ENCODE measurements at places on chromosomes 3 and 15.

DNA sequence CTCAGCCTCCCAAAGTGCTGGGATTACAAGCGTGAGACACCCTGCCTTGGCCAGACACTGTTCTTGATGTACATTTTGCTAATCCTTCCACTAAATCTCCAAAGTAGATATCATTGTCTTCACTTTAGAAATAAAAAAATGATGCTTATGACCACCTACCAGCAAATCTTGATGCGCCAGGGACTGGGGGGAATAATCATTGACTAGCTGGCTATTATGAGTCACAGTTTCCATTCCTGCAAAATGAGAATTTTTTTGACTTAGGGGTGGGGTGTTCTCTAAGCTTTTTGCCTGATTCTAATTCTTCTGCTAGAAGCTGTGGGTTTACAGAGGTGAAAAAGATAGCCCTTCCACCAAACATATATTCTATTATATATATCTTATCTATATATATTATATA is 17.1 kb upstream of the RFC4 start:
- DNase-seq: peak; percentile 16

GRCh38 chr3:183283886-183284285 is 30.8 kb downstream of the B3GNT5 start:
- no peak for DNase-seq

DNA sequence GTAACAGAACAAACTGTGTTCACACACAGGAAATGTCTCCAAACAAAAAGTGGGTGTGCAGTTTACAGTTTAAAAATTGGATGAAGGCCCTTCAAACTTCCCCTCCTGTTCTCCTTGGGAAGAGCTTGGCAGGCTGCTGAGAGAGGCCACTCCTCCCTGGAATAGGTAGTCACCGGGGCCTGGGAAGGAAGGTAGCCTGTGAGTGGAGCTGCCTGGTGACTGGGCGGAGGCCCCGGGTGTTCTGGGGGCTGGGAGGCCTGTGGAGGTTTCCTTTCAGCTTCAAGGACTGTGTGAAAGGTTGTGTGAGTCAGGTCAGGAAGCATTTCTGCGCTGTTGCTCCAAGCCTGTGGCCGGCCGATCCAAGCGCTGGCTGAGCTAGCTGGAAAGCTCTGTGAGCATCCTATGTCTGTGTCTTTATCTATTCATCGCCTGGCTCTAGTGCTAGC is 14.1 kb downstream of the SLCO3A1 start:
- DNase-seq: no peak

GRCh38 chr3:31567036-31567435 is 34.3 kb downstream of the STT3B start:
- no peak for DNase-seq

- no peak for DNase-seq
These were observed 32.0 kb upstream of the MANF start for GRCh38 chr3:51353131-51353530.

DNA sequence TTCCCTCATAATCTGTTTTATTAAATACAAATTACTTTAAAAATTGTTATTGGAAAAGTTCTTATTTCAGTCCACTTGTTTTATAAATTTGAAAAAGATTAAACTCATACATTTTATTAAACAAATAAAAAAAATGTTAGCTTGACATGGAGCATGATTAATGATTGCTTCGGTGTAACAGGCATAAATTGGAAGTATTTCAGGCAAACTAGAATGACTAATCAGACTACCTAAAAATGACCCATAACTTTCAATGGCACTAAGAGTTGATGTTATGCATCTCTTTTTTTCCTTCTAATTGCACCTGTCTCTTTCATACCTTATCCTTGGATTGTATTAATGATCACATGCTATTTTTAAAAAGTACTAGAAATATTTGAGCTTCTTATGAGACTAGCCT is 343.3 kb downstream of the ZNF385D start:
- DNase-seq: no peak

DNA sequence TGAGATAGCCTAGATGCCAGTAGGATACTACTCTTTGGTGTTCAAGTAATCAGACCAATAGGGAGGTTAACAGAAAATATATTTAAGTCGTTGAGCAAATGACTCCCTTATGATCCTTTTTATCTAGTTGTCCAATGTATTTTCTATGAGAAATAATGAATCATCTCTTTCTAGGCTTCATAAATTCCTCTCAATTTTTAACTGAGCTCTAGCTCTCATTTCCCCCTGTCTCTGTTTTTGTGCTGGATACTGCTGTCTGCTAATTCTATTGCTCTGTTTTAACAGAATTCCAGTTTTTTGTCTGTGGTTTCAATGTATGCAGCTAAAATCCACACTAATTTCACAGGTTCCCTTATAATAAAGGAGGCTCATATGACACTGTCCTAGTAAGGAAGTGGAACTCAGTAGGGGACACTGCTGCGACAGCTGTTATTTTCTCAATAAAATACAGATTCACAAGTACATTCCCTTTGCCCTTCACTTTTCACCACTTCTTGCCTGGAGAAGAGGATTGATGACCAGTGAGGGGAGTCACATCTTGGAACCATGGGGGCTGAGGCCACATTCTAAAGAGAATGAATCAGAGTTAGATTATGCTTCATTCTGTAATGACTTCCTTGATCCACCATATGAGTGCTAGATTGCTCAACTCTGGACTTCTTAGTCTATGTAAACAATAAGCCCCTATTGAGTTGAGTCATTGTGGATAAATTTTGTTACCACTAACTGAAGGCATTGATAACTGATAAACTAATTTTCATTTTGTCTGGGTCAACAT is 558.7 kb upstream of the KCNMB2 start:
- DNase-seq: no peak

DNA sequence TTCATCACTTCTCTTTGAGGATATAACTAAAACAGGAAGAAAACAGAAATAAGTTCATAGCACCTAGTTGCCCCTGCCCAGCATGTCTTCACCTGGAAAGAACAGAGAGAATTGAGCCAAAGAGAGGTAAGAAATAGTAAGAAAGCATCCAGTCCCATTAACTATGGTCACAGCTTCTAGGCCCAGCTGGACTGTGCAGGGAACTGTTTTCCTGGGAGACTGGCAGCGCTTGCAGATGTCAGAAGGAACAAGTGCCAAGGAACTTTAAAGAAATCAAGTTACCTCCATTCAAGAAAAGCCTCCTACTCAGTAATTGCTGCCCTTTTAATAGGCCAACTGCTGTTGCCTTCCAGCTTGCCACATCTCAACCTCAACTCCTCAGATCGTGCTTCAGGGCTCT is 17.8 kb upstream of the CPB1 start:
- no peak for DNase-seq

- no peak for DNase-seq
These were observed 471.0 kb downstream of the ZPLD1 start for GRCh38 chr3:102905811-102906210.

- DNase-seq: peak; percentile 27
These were observed 250.8 kb downstream of the TBC1D5 start for GRCh38 chr3:17491601-17492000.

- DNase-seq: no peak
These were observed 8.1 kb downstream of the RAD18 start for GRCh38 chr3:8954938-8955763.

GRCh38 chr15:31255176-31255510 is 71.5 kb upstream of the KLF13 start:
- no peak for DNase-seq

- DNase-seq: peak; percentile 63
These were observed 61.8 kb upstream of the SMAD3 start for GRCh38 chr15:67003586-67003985.

DNA sequence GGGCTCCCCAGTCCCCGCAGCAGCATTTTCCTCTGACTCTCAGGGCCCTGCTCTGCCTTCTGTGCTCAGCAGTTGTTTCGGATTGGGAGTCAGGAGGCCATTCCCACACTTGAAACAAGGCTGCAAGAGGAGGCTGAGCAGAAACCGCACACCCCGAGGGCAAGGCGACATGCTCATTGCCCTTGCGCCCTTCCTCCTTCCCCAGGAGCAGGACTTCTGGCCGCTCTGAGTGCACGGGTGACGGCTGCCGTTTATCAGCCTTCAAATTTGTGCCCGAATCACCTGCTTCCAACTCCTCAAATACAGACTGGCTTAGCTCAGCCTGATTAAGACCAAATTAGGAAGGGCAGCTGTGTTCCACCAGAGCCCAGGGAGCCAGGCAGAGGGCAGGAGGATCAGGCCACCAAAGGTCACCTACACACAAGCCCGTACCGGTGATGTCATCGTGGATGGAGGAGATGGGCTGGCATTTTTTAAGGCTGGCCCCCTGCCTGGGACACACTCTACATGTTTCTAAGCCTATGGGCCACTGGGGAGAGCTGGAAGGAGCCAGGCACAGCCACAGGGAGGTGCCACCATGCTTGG is 38.1 kb downstream of the TM2D3 start:
- DNase-seq: no peak

- DNase-seq: no peak
These were observed 24.5 kb downstream of the ABHD6 start for GRCh38 chr3:58261954-58262666.

DNA sequence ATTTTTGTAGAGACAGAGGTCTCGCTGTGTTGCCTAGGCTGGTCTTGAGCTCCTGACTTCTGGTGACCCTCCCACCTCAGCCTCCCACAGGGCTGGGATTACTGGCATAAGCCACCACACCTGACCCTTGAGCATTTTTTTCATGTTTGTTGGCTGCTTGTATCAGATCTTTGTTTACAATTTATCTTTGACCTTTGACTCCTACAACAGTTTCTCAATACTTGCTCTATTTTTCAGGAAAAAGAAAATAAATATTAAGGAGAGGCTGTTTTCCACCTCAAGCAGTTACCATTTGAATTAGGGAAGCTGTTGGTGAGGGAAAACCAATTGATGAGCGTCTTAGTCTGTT is 44.5 kb downstream of the LIMD1 start:
- no peak for DNase-seq

GRCh38 chr3:179182902-179183301 is 34.7 kb downstream of the PIK3CA start:
- no peak for DNase-seq

DNA sequence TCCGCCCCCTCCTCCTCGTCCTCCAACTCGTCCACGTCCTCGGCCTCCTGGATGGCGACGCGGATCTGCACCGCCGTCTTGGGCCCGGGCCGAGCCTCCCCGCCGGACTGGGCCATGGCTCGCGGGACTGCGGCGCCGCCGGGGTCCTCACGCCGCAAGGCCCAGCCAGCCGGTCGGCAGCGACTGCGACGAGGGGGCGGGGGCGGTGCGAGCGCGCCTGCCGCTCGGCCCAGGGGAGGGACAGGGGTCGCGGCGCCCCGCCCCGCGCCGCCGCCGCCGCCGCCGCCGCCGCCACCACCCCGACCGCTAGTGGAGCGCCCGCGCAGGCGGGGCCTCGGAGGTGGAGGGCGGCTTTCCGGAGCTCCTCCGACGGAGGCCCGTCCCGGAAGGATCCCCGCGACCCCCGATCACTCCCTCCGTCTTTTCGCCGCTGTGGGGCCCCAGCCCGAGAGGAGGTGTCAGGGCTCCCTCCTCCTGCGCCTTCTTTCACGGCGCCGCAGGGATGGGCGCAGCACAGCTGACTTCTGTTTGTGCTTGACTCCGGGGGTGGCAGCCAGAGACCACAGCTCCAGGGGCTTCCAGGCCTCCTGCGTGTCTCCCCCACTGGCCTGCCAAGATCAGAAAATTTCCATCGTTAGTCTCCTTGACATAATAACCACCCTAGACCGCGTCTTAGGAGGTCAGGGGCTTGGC is at the start of gene LARP6:
Gene LARP6 (minus strand): TSS at position 185 of the 693 bp plus-strand sequence. CDS start 69 bp downstream, at position 116.
- peak; percentile 70 for DNase-seq

DNA sequence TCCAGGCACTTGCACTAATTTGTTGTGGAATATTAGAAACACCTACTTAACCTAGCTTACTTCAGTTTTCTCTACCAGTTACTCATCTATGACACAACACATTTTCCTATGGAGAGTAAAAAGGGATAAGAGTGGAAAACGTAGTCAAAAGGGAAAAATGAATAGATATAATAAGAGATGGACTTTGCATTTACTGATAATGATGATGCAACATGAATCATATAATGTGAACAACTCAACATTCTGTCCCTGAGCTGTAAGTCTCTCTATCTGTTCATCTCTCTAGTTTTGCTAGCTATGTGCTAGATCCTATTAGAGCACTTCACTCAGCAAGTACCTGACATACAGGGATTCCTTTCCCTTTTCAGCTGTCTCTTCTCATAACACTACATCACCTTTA is 627.1 kb downstream of the AGBL1 start:
- DNase-seq: no peak

GRCh38 chr3:126487151-126487771 is 11.6 kb upstream of the ZXDC start:
- DNase-seq: no peak

- DNase-seq: no peak
These were observed 101.2 kb downstream of the NFKBIZ start for GRCh38 chr3:101950510-101950909.

GRCh38 chr15:67914537-67915460 is 75.0 kb upstream of the RNU6-1 start:
- DNase-seq: peak; percentile 73

DNA sequence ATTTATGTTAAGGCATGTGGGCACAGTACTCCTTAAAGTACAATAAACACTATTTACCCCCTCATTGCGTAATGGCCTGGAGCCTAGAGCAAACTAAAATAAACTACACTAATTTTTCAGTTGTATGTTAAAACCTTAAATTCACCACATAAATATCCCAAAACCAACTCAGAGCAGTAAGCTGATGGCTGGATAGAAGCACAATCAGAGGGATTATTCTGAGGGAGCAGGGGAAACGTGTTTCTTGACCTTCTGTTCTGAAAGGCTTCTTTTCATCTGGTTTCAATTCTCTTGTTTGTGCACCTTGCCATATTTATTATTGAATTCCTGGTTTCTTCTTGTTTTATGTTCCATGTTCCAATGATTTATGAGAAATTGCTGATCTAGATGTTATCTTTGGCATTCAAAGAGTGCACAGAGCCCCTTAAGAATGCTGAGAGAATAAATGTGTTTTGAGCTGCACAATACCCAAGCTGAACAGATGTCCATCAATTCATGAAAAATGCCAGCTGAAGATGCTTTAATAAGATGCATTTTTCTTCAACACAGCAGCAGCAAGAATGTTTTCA is 29.6 kb downstream of the RPL22L1 start:
- DNase-seq: no peak

DNA sequence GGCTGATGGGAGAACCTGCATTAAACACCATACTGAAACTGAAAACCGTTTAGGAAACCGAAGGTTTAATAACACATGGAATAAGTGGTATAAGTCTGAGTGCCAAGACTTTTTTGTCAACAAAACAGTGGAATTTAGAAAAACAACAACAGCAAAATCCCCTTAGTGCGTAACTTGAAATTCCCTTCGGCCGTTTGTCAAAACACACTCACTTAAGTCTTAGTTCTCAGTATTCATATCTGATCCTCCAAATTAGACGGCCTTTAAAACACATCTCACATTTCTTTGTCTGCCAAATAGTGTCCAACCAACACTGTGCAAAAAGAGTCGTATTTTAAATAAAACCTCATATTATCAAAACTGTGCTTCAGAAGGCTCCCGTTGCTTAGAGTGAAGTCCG is 64.5 kb downstream of the LRCH3 start:
- DNase-seq: no peak

- DNase-seq: peak; percentile 79
These were observed 8.8 kb downstream of the STOML1 start for GRCh38 chr15:73983211-73983727.

DNA sequence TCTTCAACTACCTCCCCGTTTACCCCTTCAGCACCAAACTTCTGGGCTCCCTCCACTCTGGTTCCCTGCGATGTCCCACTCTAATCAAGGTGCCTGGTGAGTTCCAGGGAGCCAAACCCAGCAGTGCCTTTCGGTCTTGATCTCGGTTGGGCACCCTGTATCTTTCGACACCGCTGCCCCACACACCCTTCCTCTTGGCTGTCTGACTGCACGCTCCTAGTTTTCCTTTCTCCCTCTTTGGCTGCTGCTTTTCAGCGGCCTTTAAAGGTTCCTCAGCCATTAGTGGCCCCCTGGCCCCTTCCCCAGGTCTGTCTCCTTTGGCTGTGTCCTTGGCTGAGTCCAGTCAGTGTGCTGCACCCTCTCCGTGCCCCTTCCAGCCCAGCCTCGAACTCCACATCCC is 784 bp downstream of the TTLL3 start:
- DNase-seq: no peak
